ENCODE measurements at places on chromosomes 11 and 22.
A peak's percentile ranks its signal among the peaks of the same experiment; 100 is the strongest.

DNA sequence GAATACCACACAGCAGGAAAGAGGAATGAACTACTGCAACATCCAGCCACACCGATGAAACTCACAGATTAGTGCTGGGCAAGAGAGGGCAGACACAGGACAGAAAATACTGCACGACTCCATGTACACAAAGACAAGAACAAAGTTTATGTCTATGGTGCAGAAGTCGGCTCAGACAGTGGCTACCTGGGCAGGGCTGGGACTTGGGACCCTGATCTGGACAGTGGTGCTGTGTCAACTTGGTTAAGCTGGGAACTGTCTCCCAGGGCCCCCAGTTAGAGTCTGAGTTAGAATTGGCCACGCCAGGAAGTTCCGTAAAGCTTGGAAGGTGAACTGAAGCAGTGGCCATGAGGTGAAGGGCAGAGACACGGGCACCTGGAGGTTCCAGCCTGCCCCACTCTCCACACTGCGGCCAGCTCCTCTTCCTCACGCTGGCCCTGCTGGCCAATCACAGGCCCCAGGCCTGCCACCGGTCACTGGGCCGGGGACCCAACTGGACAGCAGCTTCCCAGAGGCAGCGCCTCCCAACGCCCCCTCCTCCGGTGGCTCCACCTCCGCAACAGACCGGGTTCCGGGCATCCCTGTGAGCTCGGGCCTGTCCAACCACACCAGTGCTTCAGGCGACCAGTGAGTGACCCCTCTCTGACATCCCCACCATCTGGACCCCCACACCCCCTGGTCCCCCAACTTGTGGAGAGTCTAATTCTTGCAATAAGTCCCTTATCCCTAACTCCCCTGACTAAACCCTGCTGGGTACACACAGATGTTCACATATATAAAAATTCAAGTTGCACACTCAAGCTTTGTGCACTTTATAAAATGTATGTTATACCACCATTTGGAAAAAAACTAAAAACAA, 93.7 kb downstream of the MICAL3 start:
- DNase-seq: no peak

DNA sequence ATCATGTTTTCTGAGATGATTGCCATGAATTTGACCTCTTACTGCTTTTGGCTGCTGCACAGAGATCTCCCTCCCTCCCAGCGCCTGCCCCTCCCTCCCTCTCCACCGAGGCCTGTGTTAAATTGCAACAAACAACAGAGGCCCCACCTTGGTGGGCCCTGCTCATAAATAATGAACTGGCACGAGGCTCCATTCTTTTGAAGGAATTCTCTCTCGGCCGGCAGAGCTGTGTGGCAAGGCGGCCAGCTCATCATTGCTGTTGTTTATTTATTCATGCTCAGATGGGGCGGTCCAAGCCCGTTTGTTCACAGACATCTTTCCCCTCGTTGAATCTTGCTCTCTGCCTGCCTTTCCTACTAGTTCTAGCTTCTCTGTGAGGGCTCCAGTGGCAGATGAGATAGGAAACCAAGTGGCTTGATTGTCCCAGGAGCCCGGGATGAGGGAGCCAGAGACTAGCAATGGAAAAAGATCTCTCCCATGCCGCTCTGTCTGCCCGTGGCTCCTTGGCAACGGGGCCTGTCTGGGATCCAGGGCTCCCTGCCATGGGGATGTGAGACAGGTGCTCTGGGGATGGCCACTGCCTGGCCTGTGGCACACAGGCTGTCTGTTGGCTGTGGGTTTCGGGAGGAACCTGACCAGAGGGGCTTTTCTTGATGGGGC, 192.6 kb downstream of the DSCAML1 start:
- no peak for DNase-seq

GRCh38 chr11:129710423-129710822, 105.2 kb upstream of the TMEM45B start:
- no peak for DNase-seq

- no peak for DNase-seq
Measured at GRCh38 chr11:118142081-118142480, 10.5 kb downstream of the SCN4B start.

DNA sequence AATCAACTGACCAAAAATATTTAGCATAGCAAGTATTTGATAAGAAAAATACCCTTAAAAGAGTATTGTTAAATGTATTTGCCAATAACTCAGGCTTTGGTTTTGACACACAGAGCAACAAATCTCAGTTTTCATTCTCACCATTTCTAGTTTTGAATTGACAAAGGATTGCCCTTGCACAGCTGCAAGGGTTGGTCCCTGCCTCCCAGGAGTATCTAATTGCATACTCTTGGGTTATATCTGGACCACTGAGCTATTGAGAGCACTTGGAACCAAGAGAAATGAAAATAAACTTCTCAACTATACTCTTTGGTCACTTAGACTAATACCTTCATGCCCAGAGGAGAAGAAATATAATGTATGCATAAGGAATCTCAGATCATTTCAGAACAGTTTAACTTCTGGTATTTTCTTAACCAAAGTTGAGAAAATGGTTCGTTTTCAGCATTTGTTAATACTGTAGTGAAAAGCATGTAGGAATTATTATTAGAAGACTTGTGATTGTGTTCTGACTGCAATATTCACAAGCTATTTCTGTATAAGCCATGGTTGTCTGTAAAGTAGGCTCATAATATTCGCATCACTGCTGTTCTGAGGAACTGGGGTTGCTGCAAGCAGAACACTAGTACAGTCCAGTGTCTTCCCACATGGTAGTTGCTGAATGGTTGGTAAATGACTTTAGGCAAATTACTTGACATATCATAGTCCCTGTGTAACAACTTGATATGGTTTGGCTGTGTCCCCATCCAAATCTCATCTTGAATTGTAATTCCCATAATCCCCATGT, 7.9 kb downstream of the C2CD3 start:
- DNase-seq: no peak

DNA sequence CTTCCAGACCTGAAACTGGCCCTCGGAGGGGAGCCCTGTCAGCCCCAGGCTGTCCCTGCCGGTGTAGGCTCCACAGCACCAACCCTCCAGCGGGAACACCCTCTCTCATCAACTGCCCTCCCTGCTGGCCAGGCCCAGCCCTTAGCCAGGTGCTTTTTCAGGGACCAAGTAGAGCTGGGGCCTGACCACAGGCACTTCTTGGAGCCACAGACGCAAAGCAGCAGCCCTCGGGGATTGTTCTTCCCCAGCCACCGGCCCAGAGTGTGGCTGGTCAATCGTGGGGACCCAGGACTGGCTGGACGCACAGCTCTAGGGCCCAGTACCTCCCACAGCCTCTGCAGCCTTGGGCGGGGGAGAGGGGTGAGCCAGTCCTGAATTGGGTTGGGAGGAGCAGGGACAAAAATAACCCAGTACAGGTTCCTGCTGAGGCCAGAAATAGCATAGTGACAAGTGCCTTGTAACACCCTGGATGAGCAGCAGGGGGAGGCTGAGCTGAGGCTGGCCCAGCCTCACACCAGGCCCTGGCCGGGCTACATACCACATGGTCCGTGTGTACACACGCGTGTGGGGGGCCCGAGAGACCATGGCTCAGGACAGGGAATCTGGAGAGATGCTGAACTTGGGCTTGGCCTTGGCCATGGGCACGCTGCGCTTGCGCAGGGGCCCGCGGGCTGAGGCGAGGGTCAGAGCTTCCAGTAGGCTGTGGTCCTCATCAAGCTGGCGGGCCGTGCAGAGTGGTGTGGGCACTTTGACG, 2.0 kb downstream of the KCNJ11 start:
- peak; percentile 37 for DNase-seq

GRCh38 chr22:16917144-16918003, 90.6 kb downstream of the GAB4 start:
- DNase-seq: peak; percentile 65

DNA sequence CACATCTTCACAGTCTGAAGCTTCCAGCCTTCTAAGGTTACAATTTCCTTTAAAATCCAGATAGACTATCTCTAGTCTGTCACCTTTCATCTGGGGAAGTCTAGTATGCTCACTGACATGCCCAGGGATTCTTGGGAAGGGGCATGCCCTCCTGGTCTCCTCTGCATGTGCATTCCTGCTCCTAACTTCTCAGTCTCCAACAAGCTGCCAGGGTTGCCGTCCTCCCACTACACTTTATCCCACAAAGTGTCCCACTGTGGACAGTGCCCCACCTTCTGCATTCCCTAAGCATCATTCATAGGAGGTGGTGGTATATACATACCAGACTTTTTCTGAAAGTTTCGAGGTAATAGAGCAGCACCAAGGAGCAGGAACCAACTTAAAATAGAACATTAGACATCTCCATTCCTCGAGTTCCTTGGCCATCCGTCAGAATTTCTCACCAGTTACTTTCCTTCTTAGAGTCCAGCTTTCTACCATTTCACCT, 28.7 kb downstream of the EIF3F start:
- no peak for DNase-seq

- no peak for DNase-seq
Measured at GRCh38 chr11:29518389-29519174, 498.2 kb downstream of the KCNA4 start.

All from NCI-H1694 (cell line).